GM12892 (cell line): ENCODE measurements at places on chromosomes 6 and 20.

DNA sequence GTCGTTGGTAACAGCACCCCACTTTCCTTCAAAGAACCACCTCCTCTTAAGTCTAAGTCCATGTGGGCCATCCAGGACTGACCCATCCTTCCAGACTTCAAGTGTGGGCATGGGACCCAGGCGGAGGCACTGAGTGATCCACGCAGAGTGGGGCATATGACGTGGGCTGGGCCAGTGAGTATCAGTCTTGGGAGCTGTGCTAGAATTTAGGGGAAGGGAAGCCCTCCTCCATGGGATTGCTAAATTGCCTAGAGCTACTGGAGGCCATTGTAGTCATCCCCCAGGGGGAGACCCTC lies 35.3 kb upstream of the KCNB1 start:
- DNase-seq: no peak

- DNase-seq: no peak
Measured at GRCh38 chr20:57236813-57237584, 29.4 kb downstream of the BMP7 start.

GRCh38 chr20:38537176-38537575 lies 43.8 kb upstream of the ADIG start:
- DNase-seq: no peak

DNA sequence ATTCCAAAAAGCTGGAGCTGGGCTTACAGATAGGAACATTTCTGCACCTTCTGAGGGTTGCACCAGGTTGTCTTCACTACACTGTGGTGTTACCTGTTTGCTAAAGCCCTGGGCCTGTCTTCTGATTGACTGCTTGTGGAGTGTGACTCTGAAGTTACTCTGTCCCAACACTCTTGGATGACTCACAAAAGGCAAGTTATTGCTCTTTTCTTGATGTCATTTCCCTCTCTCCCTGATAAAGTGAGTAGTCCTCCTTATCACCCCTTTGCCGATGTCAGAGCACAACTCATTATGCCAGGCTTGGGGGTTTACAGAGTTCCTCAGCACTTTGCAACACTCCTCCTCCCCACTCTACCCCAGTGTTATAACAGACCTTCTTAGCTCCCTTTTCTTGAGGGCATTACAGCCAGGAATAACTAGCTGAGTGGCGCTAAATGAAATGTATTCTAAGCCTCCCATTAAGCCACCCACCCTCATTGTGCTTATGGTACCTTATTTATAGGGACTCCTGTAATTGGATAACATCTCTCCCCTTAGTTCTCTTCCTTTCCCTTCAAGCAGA lies 36.1 kb upstream of the NKX2-4 start:
- no peak for DNase-seq

DNA sequence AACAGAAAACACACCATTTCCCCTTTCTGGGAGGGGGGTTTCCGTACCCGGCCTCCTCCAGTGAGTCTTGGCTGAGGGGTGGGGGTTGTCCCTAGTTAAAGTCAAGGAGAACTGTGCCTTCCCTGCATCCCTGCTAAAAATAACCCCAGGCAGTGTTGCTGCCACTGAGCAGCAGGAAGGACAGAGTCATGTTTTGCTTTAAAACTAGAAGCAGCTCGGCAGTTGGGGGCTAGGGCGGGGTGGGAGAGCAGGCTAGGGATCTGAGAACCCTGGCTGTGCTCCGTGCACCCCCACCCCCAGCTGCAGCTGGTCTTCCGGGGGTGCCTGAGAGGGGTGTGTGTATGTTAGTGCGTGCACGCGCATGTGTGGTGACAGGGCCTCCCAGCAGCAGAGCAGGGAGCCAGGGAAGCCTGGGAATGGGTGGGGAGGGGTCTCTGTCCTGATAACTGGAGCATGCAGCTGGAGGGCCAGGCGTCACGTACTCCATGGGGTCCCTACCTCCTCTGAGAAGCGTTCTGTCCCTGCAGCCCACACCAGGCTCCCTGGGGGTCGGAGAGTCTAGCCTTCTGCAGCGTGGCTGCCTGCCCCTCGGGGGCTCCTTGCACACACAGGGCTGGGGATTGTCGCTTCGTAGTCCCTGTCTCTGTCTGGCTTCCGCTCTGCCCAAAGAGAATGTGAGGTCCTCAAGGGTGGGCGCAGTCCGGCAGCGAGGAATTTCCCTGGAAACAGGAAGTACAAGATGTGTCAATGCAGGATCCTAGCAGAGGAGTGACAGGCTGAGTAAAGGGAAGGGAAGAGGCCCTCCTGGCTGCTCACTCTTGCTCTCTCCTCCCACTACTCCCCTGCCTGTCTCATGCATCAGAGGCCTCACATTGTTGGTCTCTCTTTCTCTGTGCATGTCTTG lies 16.8 kb upstream of the ARMC12 start:
- peak; percentile 64 for DNase-seq
